Stimulated activated CD4-positive, alpha-beta T cell treated with anti-CD3 and anti-CD28 coated beads, Interleukin-15, amount 100 ng/mL, for 1 hour (primary cell): ENCODE measurements at places on chromosomes 5 and 9.

- DNase-seq, result peak; percentile 96
Measured at GRCh38 chr5:181191526-181192336, 13.3 kb downstream of the TRIM7 start.

- DNase-seq, result no peak
Measured at GRCh38 chr5:5363045-5363444, 59.4 kb upstream of the ICE1 start.

DNA sequence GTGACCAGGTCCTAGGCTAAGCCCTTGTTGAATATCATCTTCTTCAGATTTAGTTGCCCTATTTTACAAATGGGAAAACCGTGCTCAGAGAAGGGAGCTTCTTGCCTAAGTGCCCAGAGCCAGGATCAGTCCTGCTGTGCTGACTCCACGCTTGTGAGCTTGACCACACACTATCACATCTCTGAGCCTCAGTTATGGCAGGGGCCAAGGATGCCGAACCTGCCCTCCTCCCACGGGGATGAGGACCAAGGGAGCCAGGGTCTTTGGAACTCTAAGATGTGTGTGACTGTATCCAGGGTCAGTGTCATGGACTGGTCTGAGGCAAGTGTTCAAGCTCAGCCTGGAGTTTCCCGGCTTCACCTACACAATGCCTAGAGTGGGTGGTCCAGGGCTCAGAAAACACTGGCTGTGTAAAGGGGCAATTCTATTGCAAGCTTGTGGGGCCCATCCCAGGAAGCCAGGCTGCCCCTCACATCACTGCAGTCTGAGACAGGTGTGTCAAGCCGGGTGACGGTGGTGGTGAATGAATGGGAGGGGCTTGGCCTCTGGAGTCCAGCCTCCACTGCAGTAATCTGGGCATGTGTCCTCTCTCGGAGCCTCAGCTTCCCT, 235.7 kb downstream of the PBX3 start:
- no peak for DNase-seq

GRCh38 chr9:136774416-136775045, 10.2 kb upstream of the LCN15 start:
- no peak for DNase-seq

- DNase-seq, result no peak
Measured at GRCh38 chr5:33231214-33231710, 209.5 kb upstream of the TARS1 start.

DNA sequence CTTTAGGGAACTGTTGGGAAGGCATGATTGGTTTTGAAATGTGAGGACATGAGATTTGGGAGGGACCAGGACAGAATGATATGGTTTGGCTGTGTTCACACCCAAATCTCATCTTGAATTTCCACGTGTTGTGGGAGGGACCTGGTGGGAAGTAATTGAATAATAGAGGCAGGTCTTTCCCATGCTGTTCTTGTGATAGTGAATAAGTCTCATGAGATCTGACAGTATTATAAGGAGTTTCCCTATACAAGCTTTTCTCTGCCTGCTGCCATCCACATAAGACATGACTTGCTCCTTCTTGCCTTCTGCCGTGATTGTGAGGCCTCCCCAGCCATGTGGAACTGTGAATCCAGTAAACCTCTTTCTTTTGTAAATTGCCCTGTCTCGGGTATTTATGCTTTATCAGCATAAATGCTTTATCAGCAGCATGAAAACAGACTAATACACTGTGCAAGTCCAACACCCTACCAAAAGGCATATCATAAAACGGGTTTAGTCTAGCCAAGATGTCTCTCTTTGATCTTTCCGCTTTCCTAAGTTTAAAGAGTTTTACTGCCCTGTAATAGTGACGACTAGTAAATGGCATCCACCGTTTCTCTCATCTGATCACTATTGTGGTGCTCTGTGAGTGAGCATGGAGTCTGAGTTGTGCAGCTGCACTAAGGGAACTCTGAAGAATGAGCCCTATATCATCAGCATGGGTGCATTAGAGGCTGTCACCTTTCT, 12.9 kb upstream of the ZNF782 start:
- DNase-seq, result no peak

DNA sequence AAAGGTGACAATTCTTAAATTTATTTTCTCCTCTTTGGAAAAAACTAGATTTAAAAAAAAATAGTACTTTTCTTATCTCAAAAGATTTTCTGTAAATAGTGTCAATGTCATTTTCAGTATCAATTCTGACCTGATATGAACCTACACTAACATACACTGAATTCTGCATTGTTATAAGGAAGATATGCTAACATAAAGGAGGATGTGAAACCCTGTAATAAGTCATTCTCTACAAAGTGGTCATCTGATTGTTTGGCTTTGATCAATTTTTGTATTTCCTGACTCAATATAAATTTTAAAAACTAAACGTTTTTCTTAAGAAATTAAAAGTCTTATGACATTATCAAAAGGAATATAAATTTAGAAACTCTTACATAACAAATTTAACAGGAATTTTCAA, 233.6 kb upstream of the EDIL3 start:
- DNase-seq, result no peak

- no peak for DNase-seq
Measured at GRCh38 chr5:127290019-127290945, at the start of gene MEGF10. Gene MEGF10, plus strand, starts transcription at chr5:127290796. Its CDS starts 40,513 bp downstream, at chr5:127331309.
